ENCODE measurements at places on chromosomes 7 and 10. TPM values are rescaled to one million over a fixed set of nuclear protein-coding genes. Genes with fewer than 3 reads are reported as not detected.

Gene HOXA1
- total RNA-seq: 3.6 TPM

Gene PNLIPRP2
- total RNA-seq: 0.11 TPM

Gene UBN2
- 4.1 TPM for total RNA-seq

Gene SLC26A5
- not detected for total RNA-seq

Gene PHYHIPL
- total RNA-seq: 0.59 TPM

Gene SND1
- 122 TPM for total RNA-seq

Gene TRPV5
- total RNA-seq: not detected

Gene PLCE1
- 7.0 TPM for total RNA-seq

Gene GIMAP4
- not detected for total RNA-seq

Gene CALHM2
- total RNA-seq: 4.8 TPM

Gene HTR7
- 0.39 TPM for total RNA-seq

Gene TFPI2
- total RNA-seq: 220 TPM

Gene ADARB2
- 0.18 TPM for total RNA-seq

Gene SLC35G1
- 8.2 TPM for total RNA-seq

Gene ANKRD61
- total RNA-seq: 0.26 TPM

Gene LIPN
- not detected for total RNA-seq

Gene TPST1
- 6.3 TPM for total RNA-seq

Gene SUV39H2
- 18.3 TPM for total RNA-seq

Gene CYP3A7
- not detected for total RNA-seq

Gene GNAT3
- total RNA-seq: not detected

Gene NKX2-3
- total RNA-seq: not detected

Gene COL28A1
- total RNA-seq: 0.85 TPM

Gene CPA4
- 6.3 TPM for total RNA-seq

Gene CALHM3
- 0.22 TPM for total RNA-seq

Gene LMTK2
- total RNA-seq: 13.8 TPM

Gene ARMC3
- total RNA-seq: 0.74 TPM

Gene SH2D4B
- total RNA-seq: 0.13 TPM
